IMR-90 (cell line): ENCODE measurements at places on chromosomes 7 and 10. TPM values are rescaled to one million over a fixed set of nuclear protein-coding genes. Genes with fewer than 3 reads are reported as not detected.

Gene H2BK1
- not detected in 2 replicates for total RNA-seq

Gene GPER1
- 2.0 and 2.2 TPM in 2 replicates for total RNA-seq

Gene SPDYE6
- not detected in 2 replicates for total RNA-seq

Gene ANKRD7
- total RNA-seq: 0.18 and 0.28 TPM in 2 replicates

Gene EIF5AL1
- 1.1 and 1.7 TPM in 2 replicates for total RNA-seq

Gene ZYX
- total RNA-seq: 22.6 and 25.0 TPM in 2 replicates

Gene MIOS
- total RNA-seq: 32.4 and 40.3 TPM in 2 replicates

Gene SNX13
- total RNA-seq: 24.9 and 40.8 TPM in 2 replicates

Gene FAM200A
- total RNA-seq: 5.9 and 10.3 TPM in 2 replicates

Gene TMEM273
- total RNA-seq: not detected in 2 replicates

Gene CPXM2
- total RNA-seq: not detected in 2 replicates

Gene GIMAP1
- not detected in 2 replicates for total RNA-seq

- H3K27ac ChIP-seq: no peak overlapping the region
- no peaks in the 10 kb centered on the region for H3K36me3 ChIP-seq
These were observed 2.2 kb upstream of the MYL10 start for GRCh38 chr7:101631224-101631714.

- no peaks in the 10 kb centered on the region for H3K36me3 ChIP-seq
- no peaks in the 10 kb centered on the region for H3K27me3 ChIP-seq
- DNase-seq: no peak
These were observed 65.7 kb upstream of the PITRM1 start for GRCh38 chr10:3238115-3238871.

DNA sequence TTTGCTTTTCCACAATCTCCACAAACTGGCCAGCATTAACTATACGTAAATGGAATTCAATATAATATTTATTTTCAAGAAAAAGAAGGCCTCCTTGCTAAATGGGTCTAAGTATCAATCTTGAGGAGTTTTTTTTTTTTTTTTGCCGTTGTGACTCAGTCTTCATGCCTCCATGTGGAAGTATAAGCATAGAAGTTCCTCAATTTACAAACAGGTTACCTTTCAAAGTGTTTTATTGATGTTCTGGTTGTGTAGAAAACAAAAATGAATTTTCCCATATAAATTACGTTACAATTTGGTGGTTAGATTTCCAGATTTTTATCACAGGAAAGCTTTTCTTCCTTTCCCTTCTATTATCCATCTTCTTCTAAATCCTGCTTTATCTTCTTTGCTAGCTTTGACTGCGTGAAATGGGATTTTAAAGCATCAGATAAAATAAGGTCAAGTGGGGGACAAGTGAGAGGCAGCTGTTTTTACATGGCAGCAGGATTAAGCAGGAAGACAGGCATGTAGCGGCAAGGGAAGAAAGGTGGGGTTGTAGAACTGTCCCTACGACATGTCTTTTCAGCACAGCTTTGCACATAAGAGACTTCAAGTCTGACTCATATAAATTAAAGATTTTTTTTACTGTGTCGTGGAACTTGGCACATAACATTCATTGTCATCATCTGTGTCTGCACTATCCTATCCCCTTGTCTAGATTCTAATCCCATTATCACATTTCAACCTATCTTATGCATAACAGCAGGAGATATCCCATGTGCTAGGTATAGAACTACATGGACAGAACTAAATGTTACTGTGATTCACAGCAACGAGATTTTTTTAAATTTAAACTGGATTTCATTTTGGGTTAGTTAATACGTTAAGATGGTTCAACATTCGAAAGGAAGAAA, 135.3 kb upstream of the FAM3C start:
- no peak overlapping the region for H3K4me3 ChIP-seq
- no peak for DNase-seq
- no peak overlapping the region for H3K27ac ChIP-seq

DNA sequence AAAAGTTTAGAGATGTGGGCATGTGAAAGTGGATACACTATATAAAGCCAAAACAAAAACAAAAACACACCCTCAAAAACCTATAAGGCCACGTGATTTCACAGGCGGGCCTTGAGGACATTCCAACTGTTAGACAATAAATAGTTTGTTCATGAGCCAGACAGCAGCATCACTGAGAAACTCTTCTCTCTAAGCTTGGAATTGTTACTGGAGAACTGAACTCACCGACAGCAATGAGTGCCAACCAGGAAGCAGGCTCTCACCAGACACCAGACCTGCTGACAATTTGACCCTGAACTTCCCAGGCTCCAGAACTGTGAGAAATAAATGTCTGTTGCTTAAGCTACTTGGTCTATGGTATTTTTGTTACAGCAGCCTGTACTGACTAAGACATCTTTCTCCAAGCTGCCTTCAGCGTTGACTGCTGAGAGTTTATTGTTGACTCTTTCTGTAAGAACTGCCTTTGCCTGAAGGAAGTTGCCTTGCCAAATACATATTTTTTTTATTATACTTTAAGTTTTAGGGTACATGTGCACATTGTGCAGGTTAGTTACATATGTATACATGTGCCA, 107.5 kb downstream of the EPDR1 start:
- H3K36me3 ChIP-seq: no peaks in the 10 kb centered on the region
- no peaks in the 10 kb centered on the region for H3K4me1 ChIP-seq
- no peak overlapping the region for H3K4me3 ChIP-seq

GRCh38 chr10:130388746-130389145, 252.6 kb downstream of the GLRX3 start:
- H3K4me3 ChIP-seq: no peak overlapping the region
- H3K27me3 ChIP-seq: no peaks in the 10 kb centered on the region
- DNase-seq: no peak

DNA sequence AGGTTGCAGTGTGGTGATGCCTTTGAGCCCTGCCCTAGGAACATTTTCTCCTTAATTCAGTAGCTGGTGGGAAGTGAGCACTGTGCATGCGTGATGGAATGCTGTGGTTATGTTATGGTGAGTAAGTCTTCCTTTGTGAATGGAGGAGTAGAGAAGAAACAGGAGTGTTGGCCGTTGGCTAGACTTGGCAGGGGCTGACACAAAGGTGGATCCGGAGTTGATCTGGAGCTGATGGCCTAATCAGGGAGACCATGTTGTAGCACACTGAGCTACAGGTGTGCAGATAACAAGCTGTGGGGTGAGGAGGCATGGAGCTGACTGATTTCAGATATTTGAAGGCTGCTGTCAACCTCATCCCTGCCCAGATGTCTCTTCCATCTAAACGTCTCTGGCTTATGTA, 122.3 kb downstream of the CNNM2 start:
- H3K27me3 ChIP-seq: no peaks in the 10 kb centered on the region
- no peak overlapping the region for H3K4me3 ChIP-seq
- H3K36me3 ChIP-seq: no peaks in the 10 kb centered on the region
- DNase-seq: peak; percentile 97
- H3K4me1 ChIP-seq: peaks cover 47% of the 10 kb centered on the region
- H3K27ac ChIP-seq: peak overlapping the region; percentile 49

DNA sequence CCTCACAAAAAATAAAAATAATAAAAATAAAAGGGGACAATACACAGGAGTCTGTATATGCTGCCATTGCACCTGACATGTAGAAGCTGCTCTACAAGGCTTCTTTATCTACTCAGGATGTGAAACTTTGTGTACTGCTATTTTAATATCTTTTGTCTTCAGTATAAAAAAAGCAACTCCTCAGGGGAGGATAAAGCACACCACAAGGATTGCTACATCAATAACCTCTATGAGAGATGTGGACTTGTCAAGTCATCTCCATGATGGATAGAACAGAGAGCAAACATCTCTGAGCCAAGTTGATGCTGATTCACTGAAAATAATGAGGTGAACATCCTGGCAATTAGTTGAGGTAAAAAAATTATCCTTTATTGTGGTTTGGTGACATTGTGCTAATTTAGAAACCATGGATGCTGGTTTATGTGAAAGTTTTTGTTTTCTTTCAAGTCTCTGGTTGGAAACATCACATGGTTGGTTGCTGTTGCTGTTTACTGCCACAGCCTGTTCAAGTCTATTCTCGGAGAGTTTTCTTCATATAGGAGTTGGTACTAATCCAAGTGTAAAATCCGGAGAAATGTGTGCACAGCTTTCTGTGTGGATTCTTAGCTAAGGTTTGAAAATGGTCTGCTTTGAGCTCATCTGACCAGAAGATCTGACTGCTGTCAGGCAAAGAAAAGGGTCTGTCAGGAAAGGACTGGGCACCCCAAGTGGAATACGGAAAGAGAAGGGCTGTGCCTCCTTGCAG, 1.5 kb upstream of the HECW1 start:
- H3K27ac ChIP-seq: no peak overlapping the region
- H3K27me3 ChIP-seq: peaks cover 51% of the 10 kb centered on the region
- H3K36me3 ChIP-seq: no peaks in the 10 kb centered on the region
- H3K4me1 ChIP-seq: peaks cover 4% of the 10 kb centered on the region; the same call in 1 of the 2 replicates
- H3K4me3 ChIP-seq: no peak overlapping the region
- DNase-seq: no peak

GRCh38 chr7:4143511-4144171, 538.5 kb upstream of the FOXK1 start:
- no peaks in the 10 kb centered on the region for H3K27me3 ChIP-seq
- no peaks in the 10 kb centered on the region for H3K36me3 ChIP-seq
- H3K4me3 ChIP-seq: no peak overlapping the region
- no peaks in the 10 kb centered on the region; the same call in 1 of the 2 replicates for H3K4me1 ChIP-seq
- H3K27ac ChIP-seq: no peak overlapping the region

- H3K36me3 ChIP-seq: no peaks in the 10 kb centered on the region
- H3K4me3 ChIP-seq: no peak overlapping the region
- H3K27me3 ChIP-seq: no peaks in the 10 kb centered on the region
- peak; percentile 84 for DNase-seq
These were observed 42.3 kb upstream of the SGCE start for GRCh38 chr7:94698275-94698674.

DNA sequence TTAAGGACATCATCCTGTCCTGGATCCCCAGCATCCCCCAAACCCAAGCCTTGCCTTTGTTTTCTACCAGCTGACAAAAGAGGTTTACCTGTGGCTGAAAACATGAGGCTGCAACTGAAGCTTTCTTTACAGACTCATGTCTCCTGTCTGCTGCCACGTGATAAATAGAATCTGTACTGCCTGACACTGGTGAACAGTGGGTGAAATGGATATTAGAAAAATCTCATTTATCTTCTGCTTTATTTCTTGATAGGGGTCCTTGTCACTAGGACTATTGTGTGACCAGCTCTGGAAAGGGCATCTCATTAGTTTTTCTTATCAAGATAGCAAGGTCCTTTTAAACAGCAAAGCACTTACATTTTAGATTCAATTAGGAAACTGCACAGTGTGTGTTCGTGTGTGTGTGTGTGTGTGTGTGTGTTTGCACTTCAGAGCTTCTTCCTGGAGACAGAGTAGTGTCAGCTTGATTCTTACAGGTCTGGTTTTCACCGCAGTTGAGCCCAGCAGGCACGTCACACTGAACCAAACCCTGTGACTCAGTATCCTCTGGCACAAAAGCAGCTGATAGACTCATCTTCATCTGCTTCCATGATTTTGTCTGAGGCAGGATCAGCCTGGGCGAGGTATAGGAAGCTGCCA, 373.5 kb upstream of the CELF2 start:
- H3K4me3 ChIP-seq: no peak overlapping the region
- no peak overlapping the region for H3K27ac ChIP-seq
- no peaks in the 10 kb centered on the region for H3K36me3 ChIP-seq
- H3K4me1 ChIP-seq: peaks cover 10% of the 10 kb centered on the region
- no peaks in the 10 kb centered on the region for H3K27me3 ChIP-seq
- DNase-seq: peak; percentile 77

GRCh38 chr7:139078399-139078798, 31.1 kb downstream of the ZC3HAV1 start:
- H3K36me3 ChIP-seq: peaks cover 27% of the 10 kb centered on the region
- peak; percentile 75 for DNase-seq
- H3K27me3 ChIP-seq: no peaks in the 10 kb centered on the region
- H3K4me3 ChIP-seq: no peak overlapping the region
- H3K27ac ChIP-seq: no peak overlapping the region
- peaks cover 2% of the 10 kb centered on the region; the same call in 1 of the 2 replicates for H3K4me1 ChIP-seq

DNA sequence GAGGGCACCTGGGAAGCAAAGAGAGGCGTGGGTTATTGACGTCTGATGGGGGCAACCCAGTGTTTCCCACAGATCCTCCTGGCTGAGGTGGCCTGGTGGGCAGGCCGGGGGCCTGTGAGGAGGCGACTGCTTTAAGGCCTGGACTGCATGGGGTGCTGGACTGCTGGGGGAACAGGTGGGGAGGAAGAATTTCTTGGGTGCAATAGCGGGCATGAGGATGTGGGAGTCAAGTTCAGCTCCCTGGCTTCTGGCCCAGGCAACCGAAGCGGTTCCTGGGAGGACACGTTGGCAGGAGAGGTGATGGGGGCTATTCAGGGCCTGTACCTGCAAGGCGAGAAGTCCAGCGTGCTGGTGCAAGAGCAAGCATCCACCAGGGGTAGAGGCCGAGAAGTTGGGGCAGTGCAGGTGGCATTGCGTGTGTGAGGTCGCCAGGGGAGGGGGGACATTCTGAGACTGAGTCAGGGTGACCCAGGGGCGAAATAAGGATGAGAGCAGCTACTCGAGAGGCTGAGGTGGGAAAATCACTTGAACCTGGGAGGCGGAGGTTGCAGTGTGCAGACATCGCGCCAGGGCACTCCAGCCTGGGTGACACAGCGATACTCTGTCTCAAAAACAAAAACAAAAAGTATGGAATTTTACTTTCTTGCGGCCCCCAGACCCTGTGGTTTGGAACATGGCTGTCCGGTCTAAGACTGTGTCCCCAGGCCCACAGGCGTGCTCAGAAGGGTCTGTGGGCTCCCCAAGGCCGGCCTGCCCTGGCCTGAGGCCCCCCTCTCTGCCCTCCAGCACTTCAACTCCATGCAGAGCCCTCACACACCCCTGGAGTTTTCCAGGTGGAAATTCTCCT, 53.6 kb upstream of the ELN start:
- H3K4me3 ChIP-seq: no peak overlapping the region
- H3K27ac ChIP-seq: no peak overlapping the region
- no peak for DNase-seq
- no peaks in the 10 kb centered on the region for H3K27me3 ChIP-seq
- H3K4me1 ChIP-seq: no peaks in the 10 kb centered on the region

DNA sequence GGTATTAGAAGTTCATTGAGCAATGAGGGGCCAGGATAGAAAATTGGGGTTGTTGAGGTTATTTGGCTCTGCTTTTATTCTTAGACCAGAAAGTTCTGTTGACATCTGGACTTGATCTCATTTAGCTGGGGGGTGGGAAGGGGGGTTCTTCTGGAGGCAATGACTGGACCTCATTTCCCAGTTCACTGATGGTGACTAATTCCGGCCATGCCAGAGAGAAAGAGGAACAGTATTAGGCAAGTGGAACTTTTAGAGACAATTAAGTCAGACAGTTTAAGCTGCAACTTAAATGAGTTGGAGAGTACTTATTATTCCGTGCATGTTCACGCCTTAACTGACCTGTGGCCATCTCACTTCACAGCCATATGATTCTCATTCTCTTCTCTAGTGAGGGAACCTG, 512.5 kb downstream of the REEP3 start:
- no peak for DNase-seq

GRCh38 chr7:29332042-29332811, 137.7 kb downstream of the CHN2 start:
- H3K36me3 ChIP-seq: no peaks in the 10 kb centered on the region
- no peak overlapping the region for H3K27ac ChIP-seq
- no peak overlapping the region for H3K4me3 ChIP-seq
- no peaks in the 10 kb centered on the region for H3K4me1 ChIP-seq
- DNase-seq: no peak

GRCh38 chr7:30884881-30885280, 26.8 kb upstream of the AQP1 start:
- H3K4me3 ChIP-seq: no peak overlapping the region
- DNase-seq: no peak
- H3K27ac ChIP-seq: no peak overlapping the region
- H3K36me3 ChIP-seq: no peaks in the 10 kb centered on the region
- peaks cover 6% of the 10 kb centered on the region; the same call in 1 of the 2 replicates for H3K4me1 ChIP-seq
